CD8-positive, alpha-beta memory T cell (primary cell): ENCODE measurements at places on chromosomes 1 and 21. TPM values are rescaled to one million over a fixed set of nuclear protein-coding genes. Genes with fewer than 3 reads are reported as not detected.

GRCh38 chr1:56803561-56804156 lies 15.5 kb downstream of the FYB2 start:
- DNase-seq, result no peak
- no peak overlapping the region for H3K27ac ChIP-seq
- no peak overlapping the region for H3K4me3 ChIP-seq

- DNase-seq, result no peak
- H3K27me3 ChIP-seq, result no peaks in the 10 kb centered on the region
- H3K4me1 ChIP-seq, result no peaks in the 10 kb centered on the region
- H3K4me3 ChIP-seq, result no peak overlapping the region
- no peaks in the 10 kb centered on the region for H3K36me3 ChIP-seq
- H3K27ac ChIP-seq, result no peak overlapping the region
Observed at GRCh38 chr1:209458921-209459320, 124.6 kb upstream of the CAMK1G start.

DNA sequence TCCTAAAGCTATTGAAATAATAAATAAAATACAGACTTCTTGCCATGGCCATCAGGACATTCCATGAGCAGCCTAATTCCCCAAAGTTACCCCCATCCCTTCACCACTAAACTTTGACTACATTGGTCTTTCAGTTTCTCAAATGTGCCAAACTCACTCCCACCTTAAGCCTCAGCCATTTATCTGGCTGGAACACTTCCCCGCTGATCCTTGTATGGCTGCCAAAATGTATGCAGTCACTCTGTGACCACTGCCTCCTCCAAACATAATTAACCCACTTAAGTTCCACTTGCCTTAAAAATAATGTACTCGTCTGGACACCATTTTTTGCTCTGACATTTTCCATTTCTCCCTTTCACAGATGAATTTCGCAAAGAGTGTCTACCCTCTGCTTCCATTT lies 407.4 kb downstream of the NTNG1 start:
- H3K4me3 ChIP-seq, result no peak overlapping the region
- H3K27me3 ChIP-seq, result no peaks in the 10 kb centered on the region
- no peak overlapping the region for H3K27ac ChIP-seq
- H3K36me3 ChIP-seq, result no peaks in the 10 kb centered on the region

GRCh38 chr1:96588416-96588995 lies 133.1 kb upstream of the PTBP2 start:
- no peaks in the 10 kb centered on the region for H3K27me3 ChIP-seq
- no peak overlapping the region for H3K4me3 ChIP-seq
- no peaks in the 10 kb centered on the region for H3K36me3 ChIP-seq
- DNase-seq, result no peak

DNA sequence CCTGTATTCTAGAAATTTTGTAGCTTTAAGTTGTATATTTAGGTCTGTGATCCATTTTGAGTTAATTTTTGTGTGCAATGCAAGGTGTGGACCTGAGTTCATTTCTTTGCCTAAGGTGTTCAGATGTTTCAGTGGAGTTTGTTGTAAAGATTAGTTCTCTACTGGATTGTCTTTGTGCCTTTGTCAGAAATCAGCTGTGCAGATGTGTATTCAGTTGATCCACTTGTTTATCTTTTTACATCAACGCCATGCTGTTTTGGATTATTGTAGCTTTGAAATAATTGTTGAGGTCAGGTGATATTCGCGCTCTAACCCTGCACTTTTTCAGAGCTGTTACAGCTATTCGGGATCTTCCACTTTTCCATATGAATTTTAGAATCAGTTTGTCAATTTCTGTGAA lies 32.8 kb downstream of the SKI start:
- no peak for DNase-seq
- H3K4me3 ChIP-seq, result no peak overlapping the region
- no peaks in the 10 kb centered on the region for H3K36me3 ChIP-seq
- H3K27ac ChIP-seq, result no peak overlapping the region
- H3K27me3 ChIP-seq, result no peaks in the 10 kb centered on the region

DNA sequence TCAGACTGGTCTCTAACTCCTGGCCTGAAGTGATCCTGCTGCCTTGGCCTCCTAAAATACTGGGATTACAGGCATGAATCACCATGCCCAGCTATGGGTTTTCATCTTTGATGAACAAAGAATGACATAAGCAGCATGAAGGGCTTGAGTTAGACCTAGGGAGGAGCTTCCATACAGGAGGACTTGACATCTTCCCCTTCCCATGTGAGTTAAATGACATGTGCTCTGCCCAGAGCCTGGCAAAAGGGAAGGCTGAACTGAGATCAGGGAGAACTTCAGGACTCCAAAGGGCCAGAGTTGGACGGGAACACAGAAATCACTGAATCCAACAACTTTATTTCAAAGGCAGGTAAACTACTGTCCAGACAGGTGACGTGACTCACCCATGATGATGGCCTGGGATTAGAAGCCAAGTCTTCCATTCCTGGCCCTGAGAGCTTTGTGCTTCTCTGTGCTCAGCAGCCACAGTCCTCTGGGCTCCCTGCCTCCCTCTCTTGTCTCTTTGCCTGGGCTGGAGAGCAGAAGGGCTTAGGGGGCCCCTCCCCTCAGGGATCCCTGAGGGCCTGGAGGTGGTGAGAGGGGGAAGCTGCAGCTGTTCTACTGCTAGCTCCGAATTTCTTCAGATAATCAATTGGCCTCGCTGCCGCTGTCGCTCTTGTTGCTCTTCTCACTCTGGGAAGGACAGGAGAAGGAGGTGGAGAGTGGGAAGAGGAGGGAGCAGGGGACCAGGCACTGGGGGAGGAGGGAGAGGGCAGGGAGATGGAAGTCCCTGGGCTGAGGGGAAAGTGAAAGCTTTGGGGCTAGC lies 7.6 kb downstream of the NHLH1 start:
- H3K27ac ChIP-seq, result no peak overlapping the region
- no peak overlapping the region for H3K4me3 ChIP-seq
- DNase-seq, result no peak
- no peaks in the 10 kb centered on the region for H3K27me3 ChIP-seq

DNA sequence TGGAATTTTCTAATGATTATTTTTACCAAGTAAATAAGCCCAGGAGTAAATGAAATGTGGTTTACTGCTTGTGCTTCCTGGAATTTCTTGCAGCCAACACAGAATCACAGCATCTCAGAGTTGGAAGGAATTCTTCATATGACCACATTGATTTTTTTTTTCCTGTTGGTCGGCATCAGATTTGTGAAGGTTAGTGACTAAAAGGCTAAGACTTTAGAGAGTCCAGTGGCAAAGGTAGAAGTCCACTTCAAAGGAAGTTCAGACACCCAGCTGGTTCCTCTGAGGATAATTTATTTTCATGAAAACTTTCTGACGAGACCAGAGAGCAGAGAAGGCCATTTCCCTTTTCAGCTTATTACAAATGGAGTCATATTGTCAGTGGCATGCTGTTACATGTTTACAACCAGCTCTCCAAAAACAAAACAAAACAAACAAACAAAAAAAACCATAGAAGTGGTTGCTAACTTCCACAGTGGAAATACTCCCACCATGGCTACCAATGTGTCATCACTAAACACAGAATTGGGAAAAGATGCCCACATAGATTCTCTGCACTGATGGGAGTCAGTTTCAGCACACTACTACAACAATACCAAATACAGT lies 77.2 kb upstream of the CDC42BPA start:
- no peaks in the 10 kb centered on the region for H3K36me3 ChIP-seq
- DNase-seq, result no peak
- H3K27me3 ChIP-seq, result no peaks in the 10 kb centered on the region
- H3K4me1 ChIP-seq, result no peaks in the 10 kb centered on the region
- H3K27ac ChIP-seq, result peak overlapping the region; percentile 70

GRCh38 chr1:2955652-2956051 lies 65.6 kb upstream of the ACTRT2 start:
- DNase-seq, result no peak
- H3K36me3 ChIP-seq, result no peaks in the 10 kb centered on the region
- H3K4me3 ChIP-seq, result no peak overlapping the region
- no peak overlapping the region for H3K27ac ChIP-seq

DNA sequence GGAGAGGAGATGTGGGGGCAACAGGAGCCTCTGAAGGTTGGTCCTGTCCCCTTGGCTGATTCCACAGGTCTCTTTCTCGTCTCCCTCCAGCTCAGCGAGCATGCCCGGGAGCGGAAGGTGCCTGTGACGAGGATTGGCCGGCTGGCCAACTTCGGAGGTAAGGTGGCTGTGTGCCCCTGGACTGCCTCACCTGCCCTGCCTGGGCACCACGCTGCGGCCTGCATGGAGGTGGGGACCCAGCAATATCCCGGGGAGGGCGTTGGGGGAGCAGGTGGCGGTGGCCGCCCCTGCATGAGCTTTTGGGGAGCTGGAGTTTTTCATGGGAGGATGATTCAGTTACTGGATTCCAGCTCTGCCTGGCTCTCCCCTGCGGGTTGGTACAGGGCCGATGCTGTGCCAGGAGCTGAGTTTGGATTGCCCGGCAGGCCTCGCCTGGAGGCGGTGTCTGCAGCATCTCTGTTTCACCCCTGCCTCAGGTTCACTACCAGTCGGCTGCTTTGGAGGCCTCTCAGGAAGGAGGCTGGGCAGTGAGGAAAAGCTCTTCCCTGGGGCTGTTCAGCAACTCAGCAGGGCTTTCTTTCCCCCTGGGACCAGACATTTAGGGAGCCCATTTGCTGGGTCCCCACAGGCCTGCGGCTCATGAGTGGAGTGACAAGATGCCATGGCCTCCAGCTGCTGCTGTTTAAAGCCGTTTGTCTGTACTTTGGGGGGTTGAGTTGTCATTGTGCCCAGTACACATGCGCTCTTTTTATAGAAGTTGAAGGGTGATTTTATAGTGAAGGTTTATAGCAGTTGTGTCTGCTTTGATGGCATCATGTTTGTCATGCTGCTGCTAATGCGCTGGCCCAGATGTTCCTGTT lies 25.7 kb downstream of the COQ8A start:
- no peaks in the 10 kb centered on the region for H3K4me1 ChIP-seq
- no peaks in the 10 kb centered on the region for H3K36me3 ChIP-seq
- H3K4me3 ChIP-seq, result no peak overlapping the region
- no peak for DNase-seq
- no peaks in the 10 kb centered on the region for H3K27me3 ChIP-seq

GRCh38 chr21:14672466-14672865 lies 126.4 kb upstream of the SAMSN1 start:
- H3K27me3 ChIP-seq, result no peaks in the 10 kb centered on the region
- no peaks in the 10 kb centered on the region for H3K36me3 ChIP-seq
- no peak overlapping the region for H3K27ac ChIP-seq
- peaks cover 31% of the 10 kb centered on the region for H3K4me1 ChIP-seq
- no peak overlapping the region for H3K4me3 ChIP-seq

DNA sequence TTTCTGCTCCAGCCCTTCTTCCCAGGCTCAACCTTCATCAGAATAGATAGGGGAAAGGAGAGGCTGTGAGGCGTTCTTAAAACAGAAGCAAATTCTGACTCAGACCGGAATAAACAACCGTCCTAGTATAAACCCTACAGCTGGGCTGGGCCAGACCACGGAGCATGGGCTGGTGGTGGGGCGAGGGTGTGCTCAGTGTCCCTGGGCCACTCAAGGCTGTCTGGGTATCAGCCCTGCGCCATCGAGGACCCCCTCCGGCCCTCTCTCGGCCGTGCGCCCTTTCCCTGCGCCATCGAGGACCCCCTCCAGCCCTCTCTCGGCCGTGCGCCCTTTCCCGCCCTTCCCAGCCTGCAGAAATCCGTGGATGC lies 36.0 kb downstream of the CAPN2 start:
- no peaks in the 10 kb centered on the region for H3K27me3 ChIP-seq
- no peak for DNase-seq
- H3K4me3 ChIP-seq, result peak overlapping the region; percentile 44
- peaks cover 51% of the 10 kb centered on the region for H3K36me3 ChIP-seq
- no peak overlapping the region for H3K27ac ChIP-seq

DNA sequence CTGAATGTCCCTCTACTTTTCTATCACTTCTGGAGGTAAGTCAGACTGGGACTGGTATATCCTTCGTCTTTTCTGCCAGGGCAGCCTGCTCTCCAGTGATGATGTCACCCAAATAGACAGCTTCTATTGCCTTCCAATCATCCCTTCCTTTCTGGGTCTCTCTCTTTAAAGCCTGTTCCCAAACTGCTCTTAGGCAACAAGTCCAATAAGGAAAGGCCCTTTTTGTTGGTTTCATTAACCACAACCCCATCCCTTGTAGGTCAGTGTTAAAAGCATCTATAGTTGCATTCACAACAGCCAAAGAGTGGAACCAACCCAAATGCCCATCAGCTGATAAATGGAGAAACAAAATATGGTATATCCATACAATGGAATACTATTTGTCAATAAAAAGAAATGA lies 114.4 kb downstream of the CNIH3 start:
- no peaks in the 10 kb centered on the region for H3K36me3 ChIP-seq
- H3K27me3 ChIP-seq, result no peaks in the 10 kb centered on the region
- no peak overlapping the region for H3K27ac ChIP-seq
- DNase-seq, result no peak

DNA sequence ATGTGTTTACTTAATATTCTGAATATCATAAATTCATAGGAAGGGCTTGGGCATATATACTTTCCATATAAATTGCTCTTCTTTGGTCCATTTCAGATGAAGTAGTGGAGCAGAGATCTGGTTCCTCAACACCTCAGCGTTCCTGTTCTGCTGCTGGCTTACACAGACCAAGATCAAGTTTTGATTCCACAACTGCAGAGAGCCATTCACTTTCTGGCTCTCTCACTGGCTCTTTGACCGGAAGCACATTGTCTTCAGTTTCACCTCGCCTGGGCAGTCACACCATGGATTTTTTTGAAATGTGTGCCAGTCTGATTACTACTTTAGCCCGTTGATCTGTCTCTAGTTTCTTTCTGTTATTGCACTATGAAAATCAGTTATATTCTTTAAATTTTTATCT lies 62.3 kb downstream of the PRKAA2 start:
- no peaks in the 10 kb centered on the region for H3K36me3 ChIP-seq
- no peaks in the 10 kb centered on the region for H3K4me1 ChIP-seq
- H3K4me3 ChIP-seq, result no peak overlapping the region
- no peaks in the 10 kb centered on the region for H3K27me3 ChIP-seq
- H3K27ac ChIP-seq, result no peak overlapping the region
- no peak for DNase-seq

DNA sequence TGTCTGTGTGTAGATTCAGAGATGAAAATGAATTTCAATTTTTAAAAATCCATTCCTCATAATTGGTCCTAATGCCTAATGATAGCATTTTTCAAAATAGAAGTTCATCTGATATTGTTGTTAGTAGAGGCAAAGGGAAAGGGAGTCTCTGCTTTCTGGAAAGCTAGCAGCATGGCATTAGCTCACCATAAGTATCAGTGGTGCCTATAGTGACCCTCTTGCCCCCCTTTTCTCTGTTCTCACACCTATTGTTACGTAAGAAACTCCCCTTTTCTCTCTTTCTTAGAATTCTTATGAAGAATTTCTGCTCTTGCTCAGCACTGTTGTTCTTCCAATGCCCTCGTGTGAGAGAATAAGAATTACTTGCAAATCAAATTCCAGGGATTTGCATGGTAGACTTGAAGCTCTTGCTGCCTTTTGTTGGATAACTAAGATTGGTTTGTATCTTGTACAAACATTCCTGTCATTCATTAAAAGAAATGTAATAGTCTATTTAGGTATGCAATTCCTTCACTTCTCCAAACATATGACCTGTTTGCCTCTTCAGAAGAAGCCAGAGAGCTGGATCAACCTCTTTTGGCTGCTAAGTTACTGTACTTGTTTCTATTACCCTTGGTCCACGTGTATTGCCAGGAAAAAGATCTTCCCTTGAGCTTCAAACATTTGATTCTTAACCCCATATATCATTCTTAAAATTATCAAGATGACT lies 69.2 kb upstream of the MAGI3 start:
- no peak overlapping the region for H3K27ac ChIP-seq
- no peak for DNase-seq
- no peaks in the 10 kb centered on the region for H3K27me3 ChIP-seq

Gene MEAF6
- 102 TPM for total RNA-seq

Gene HMGCS2
- not detected for total RNA-seq

Gene SNX7
- 0.11 TPM for total RNA-seq

Gene FAM163A
- not detected for total RNA-seq

Gene C4BPB
- total RNA-seq, result not detected
